ENCODE measurements at places on chromosomes 2 and 18.

DNA sequence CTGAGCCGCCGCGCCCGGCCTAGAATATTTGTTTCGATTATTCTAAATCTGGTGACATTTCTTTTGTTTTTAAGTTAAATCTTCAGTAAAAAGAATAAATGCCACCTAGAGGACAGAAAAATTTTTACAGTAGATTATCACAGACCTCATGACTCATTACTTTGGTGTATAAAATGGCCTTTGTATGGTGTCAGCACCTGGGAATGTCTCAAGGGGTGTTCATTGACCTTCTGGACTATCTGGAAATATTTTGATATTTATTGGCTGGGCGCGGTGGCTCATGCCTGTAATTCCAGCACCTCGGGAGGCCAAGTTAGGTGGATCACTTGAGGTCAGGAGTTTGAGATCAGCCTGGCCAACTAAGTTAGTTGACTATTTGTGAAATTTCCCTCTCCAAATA is 30.3 kb upstream of the SLC30A6 start:
- no peak for DNase-seq

GRCh38 chr2:152486737-152487400 is 151.9 kb downstream of the FMNL2 start:
- DNase-seq: no peak

DNA sequence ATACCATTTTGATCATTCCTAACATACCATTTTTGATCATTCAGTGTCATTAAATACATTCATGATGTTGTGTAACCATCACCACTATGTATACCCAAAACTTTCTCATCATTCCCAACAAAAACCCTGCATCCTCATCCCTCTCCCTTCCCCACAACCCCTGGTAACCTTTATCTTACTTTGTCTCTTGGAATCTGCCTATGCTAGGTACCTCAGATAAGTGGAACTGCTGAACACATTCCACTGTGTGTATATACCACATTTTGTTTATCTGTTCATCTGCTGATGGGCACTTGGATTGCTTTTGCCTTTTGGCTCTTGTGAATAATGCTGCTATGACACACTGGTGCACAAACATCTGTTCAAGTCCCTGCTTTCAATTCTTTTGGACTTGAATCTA is 83.8 kb upstream of the TFCP2L1 start:
- DNase-seq: no peak

- no peak for DNase-seq
Observed at GRCh38 chr2:150023044-150023443, 435.5 kb upstream of the MMADHC start.

GRCh38 chr2:182345384-182345783 is 81.5 kb downstream of the PDE1A start:
- no peak for DNase-seq

DNA sequence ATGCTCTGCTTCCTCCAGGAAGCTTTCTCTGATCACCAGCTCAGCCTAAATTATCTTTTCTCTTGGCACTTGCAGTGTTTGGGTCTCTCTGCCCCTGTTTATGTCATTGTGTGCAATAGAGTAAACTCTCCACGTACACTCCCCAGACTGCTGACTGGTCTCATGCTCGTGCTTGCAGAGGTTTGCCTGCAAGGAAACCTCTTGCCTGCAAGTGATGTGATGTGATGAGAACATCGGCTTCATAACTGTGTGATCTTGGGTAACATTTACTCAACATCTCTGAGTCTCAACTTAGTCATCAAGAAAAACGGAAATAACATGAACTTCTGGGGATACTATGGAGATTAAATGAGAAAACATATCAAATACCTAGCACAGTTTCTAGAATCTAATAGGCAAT is 92.3 kb downstream of the BIN1 start:
- DNase-seq: no peak

DNA sequence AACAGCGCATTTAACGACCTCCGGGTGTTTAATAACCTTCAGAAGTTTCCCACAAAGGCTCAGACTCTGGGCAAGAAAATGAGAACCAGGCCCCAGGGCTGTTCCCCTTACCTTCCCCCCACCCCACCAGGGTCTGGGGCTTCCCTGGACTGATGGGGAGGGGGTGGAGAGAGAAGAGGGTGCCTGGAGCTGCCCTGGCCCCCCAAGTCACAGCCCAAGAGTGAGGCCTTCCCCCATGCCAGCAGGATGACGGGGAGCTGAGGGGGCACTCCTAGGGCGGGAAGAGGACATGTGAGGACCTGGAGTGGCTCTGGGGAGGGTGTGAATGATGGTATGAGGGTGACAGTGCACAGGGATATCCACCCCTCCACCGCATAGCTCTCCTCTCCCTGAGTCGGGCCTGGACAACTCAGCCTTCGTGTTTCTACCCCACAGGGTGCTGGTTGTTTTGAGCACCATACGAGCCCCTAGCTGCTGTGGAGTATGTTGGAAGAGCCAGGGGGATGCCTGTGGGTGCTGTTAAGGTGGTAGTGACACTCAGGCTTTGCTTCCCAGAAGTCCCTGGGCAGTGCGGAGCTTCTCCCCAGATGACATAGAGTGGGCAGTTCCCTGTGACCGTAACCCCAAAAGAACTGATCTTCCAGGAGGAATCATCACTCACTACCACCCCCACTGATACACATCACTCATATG is 3.9 kb downstream of the PKDCC start:
- DNase-seq: no peak

- no peak for DNase-seq
Observed at GRCh38 chr18:62781893-62782292, 66.6 kb downstream of the PHLPP1 start.

DNA sequence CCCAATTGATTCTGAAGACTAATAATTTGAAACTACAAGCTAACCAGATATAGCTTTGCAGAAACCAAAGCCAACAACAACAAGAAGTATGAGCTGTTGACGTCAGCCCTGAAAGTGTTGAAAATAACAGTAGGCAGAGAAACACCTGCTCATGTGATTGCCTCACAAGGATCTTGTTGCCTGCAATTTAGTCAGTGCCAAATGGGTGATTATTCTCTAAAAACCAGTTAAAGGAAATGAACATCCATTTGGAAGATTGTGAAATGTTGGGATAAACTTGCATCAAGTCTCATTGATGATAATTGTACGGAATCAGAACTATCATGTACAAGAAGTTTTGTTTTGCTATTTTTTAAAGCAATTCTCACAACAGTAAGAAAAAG is 2.8 kb downstream of the CYTIP start:
- DNase-seq: no peak

GRCh38 chr2:98478907-98479306 is 34.2 kb downstream of the INPP4A start:
- DNase-seq: no peak
